ENCODE measurements at places on chromosomes 2 and 18. TPM values are rescaled to one million over a fixed set of nuclear protein-coding genes. Genes with fewer than 3 reads are reported as not detected.

- DNase-seq, result no peak
These were observed 93.7 kb upstream of the THUMPD2 start for GRCh38 chr2:39872748-39873147.

LIMS3 gene
- polyA plus RNA-seq, result 3.9 TPM

GRCh38 chr18:37552286-37552685 lies 13.3 kb downstream of the CELF4 start:
- no peak for DNase-seq

DNA sequence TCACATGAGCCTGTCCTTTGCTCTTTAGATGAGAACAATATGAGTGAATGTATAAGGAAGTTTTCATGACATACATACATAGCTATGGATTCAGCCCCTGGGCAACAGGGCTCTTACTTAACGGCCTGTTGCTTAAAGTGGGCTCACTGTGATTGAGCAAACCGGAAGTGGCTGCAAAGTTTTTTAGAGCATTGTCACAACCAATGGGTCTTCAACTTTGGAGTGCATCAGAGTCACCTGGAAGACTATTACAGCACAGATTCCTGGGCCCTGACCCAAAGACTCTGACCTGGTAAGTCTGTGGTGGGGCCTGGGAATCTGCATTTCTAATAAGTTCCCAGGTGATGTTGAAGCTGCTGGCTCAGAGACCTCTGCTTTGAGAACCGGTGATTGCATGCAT lies 106.3 kb upstream of the SEC11C start:
- no peak for DNase-seq

- DNase-seq, result no peak
These were observed 8.3 kb upstream of the ZC3H15 start for GRCh38 chr2:186477790-186478189.

GRCh38 chr2:137525641-137526190 lies 438.6 kb upstream of the HNMT start:
- no peak for DNase-seq

GRCh38 chr18:21550510-21550970 lies 50.0 kb downstream of the ESCO1 start:
- DNase-seq, result no peak

DNA sequence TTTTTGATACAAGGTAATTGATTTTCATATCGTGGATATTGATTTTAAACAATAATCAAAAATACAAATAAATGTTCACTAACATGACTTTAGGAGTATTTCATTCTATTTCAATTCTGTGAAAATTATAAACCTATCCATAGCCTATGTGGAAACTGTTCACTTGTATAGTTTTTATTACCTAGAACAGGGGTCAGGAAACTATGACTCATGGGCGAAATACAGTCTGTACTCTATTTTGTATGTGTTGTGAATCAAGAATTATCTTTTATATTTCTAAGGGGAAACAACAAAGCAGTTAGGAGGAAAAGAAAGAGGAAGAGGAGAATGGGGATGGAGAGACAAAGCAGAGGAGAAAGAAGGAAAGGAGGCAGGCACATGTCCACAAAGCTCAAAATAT lies 181.7 kb upstream of the VRK2 start:
- DNase-seq, result no peak

EDAR gene
- 2.8 TPM for polyA plus RNA-seq

DNA sequence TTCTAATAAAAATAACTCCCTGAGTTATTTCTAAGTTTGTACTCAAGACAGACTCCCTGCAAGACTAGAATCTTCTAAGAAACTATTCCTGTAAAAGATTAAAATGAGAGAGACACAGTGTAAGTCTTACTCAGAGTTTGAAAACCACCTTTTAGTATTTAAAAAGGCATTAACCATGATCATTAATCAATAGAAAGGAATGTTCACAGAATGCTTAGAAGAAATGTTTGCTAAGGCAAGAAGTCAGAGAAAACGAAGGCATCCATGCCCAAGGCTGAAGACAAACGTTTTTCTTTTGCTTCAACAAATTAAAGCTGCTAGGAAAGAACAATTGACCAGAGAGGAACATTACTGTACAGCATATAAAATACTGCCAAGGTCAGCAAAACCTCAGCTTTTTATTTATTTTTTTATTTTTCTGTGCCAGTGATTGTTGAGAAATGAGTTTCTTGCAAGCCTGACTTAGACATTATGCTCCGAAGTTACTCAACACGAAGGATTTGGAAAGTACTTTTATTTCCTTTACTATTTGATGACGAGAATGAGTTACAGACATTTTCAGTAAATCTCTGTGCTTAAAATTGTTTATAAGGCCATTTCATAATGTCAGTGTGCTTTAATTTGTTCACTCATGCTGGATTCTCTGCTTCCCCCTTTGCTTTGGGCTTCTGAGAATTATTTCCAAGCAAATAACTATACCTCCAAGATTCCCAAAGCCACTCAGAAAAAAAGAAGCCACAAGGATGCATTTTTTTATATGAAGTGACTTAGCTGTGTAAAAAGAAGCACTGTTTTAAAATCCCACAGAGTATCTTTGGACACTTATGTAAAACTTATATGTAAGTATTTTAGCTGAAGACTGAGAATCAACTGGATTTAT lies 20.5 kb downstream of the RND3 start:
- DNase-seq, result no peak

- no peak for DNase-seq
These were observed 146.0 kb upstream of the CYP26B1 start for GRCh38 chr2:72293620-72294019.

- no peak for DNase-seq
These were observed 9.8 kb downstream of the AFTPH start for GRCh38 chr2:64533882-64534281.

FEV gene
- polyA plus RNA-seq, result 0.14 TPM

Measured in renal cortex interstitium (tissue), 15 donors.